Activated CD4-positive, alpha-beta T cell treated with anti-CD3 and anti-CD28 coated beads for 36 hours (primary cell): ENCODE measurements at places on chromosomes 13 and 19. TPM values are rescaled to one million over a fixed set of nuclear protein-coding genes. Genes with fewer than 3 reads are reported as not detected.

RASIP1 gene
- 0.67 TPM for total RNA-seq

ZNF700 gene
- total RNA-seq: 14.5 TPM

DNA sequence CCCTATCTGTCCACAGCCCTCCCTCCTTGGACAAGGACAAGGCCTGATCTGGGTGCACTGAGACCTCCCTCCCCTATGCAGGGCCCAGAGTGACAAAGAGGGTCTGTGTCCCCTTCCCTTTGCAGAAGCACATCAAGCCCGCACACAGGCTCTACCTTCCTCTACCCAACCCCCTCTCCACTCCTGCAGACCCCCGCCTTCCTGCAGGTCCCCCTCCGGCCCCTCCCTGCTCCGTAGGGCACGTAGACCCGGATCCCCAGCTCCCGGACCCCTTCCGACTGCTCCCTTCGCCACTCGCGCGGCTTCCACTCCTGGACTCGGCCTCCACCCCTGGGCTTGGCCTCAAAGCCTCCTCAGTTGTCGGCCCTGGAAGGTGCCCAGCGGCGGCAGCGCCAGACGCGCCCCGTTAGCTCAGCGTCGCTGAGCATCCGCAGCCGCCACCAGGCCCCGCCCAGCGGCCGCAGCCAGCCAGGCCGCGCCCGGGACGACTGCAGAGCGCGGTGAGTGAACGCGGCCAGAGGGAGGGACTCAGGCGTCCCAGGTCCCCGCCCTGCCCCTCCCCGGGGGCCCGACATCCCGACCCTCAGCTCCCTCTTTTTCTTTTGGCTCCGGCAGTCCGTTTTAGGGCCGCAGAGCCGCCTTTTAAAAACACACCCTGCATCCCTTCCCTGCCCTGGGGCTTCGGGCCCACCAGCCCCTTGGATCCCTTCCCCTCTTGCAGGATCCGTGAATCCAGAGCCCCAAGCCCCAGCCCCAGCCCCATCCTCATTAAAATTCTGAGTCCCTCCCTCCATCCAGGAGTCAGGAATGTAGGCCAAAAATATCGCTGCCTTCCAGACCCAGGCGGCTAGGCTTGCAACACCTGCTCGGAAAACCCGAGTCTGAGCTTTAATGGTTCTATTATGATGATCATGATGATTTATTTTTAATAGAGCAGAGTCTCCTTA, 1.5 kb upstream of the MYADM start:
- H3K27ac ChIP-seq: peak overlapping the region; percentile 88
- H3K36me3 ChIP-seq: peaks cover 11% of the 10 kb centered on the region
- DNase-seq: peak; percentile 79

DNA sequence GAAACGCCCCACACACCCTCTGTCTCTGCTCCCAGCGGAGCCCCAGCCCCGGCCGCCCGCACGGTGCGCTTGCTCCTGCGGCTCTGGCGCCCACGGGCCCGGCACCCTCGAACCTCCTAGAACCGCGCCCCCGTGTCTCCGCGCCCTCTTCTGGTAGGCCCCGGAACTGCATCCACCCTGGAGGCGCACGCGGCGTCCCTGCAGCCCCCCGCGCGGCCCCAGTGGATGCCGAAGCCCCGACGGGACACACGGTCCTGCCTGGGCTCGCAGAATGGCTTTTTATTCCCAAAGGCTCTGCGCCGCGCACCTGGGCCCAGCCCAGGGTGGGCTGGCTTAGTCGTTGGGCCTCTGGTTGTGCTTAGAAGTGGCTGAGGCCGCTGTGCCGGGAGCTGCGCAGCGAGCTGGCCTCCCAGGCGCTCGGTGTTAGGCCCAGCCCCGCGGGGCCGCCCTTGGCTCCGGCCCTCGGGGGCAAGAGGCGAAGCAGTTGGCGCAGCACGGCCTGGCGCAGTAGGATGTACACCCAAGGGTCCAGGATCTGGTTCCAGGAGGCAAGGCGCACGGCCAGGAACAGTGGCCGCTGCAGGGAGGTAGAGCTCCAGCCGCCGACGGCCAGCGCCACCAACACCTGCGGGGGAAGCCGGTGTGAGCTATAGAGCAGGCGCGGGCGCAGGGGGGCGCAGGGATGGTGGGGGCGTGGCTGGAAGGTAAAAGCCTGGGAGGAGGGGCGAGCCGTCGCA, 2.8 kb downstream of the PTGER1 start:
- H3K27ac ChIP-seq: no peak overlapping the region
- H3K4me1 ChIP-seq: peaks cover 32% of the 10 kb centered on the region
- DNase-seq: peak; percentile 93
- H3K4me3 ChIP-seq: no peak overlapping the region

- H3K27me3 ChIP-seq: no peaks in the 10 kb centered on the region
- H3K27ac ChIP-seq: peak overlapping the region; percentile 60
- DNase-seq: peak; percentile 82
These were observed 28.5 kb downstream of the ZNF266 start for GRCh38 chr19:9406798-9407352.

DNA sequence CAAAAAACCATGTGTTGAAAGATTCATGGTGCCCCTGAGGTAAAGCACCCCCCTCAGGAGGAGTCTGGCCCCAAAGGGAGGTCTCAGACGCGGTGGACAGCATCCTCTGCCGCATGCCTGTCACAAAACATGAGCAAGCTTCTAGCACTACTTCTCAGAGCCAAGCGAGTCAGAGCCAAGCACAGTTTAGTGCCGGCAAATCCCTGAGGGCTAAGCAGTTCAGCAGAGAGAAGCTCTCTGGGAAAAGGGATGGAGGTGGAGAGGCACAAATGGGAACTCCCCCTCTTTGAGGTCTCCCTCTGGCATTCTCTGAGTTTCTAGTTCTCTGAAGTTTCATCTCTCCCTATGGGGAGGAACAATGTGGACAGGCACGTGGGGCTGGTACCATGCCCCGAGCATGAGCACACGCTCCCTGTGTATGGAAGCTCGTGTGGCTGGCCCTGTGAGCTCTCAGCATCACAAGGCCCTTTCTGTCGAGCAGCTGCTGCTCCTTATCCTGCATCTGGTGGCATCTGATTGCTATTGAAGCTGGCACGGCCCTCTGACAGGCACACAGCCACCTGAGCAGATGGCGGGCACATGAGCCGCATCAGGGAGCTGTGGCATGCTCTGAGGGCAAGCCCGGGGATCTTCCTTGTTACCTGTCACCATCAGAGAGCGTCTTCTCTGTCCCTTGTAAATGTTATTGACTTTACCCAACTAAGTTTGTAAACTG, 325.1 kb downstream of the SLC7A1 start:
- no peaks in the 10 kb centered on the region for H3K4me1 ChIP-seq
- no peak overlapping the region for H3K4me3 ChIP-seq
- no peak overlapping the region for H3K27ac ChIP-seq
- H3K36me3 ChIP-seq: no peaks in the 10 kb centered on the region

DNA sequence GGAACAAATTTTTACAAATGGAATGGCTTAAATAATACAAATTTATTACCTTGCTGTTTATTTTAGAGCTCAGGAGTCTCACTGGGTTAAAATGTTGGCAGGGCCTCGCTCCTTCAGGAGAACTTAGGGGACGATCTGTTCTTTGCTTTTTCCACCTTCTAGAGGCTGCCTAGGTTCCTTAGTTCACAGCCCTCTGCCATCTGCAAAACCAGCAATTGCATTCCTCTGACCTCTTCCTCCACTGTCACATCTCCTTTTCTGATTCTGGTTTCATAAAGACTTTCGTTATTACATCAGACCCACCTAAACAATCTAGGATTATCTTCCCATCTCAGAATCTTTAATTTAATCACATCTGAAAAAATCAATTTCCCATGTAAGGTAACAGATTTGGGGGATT, 249.6 kb upstream of the SPRY2 start:
- no peaks in the 10 kb centered on the region for H3K27me3 ChIP-seq
- no peaks in the 10 kb centered on the region for H3K36me3 ChIP-seq
- H3K27ac ChIP-seq: no peak overlapping the region
- no peak overlapping the region for H3K4me3 ChIP-seq

- peaks cover 28% of the 10 kb centered on the region for H3K4me1 ChIP-seq
- peak overlapping the region; percentile 95 for H3K4me3 ChIP-seq
- DNase-seq: no peak
- H3K36me3 ChIP-seq: peaks cover 2% of the 10 kb centered on the region
These were observed 854 bp downstream of the RNASEH2B start for GRCh38 chr13:50910485-50910805.

GRCh38 chr13:42453091-42453645, 120.8 kb upstream of the TNFSF11 start:
- H3K27me3 ChIP-seq: no peaks in the 10 kb centered on the region
- H3K36me3 ChIP-seq: peaks cover 6% of the 10 kb centered on the region
- peaks cover 19% of the 10 kb centered on the region for H3K4me1 ChIP-seq
- no peak overlapping the region for H3K27ac ChIP-seq
- no peak overlapping the region for H3K4me3 ChIP-seq
